ENCODE measurements at places on chromosomes 2 and 18. TPM values are rescaled to one million over a fixed set of nuclear protein-coding genes. Genes with fewer than 3 reads are reported as not detected.

DNA sequence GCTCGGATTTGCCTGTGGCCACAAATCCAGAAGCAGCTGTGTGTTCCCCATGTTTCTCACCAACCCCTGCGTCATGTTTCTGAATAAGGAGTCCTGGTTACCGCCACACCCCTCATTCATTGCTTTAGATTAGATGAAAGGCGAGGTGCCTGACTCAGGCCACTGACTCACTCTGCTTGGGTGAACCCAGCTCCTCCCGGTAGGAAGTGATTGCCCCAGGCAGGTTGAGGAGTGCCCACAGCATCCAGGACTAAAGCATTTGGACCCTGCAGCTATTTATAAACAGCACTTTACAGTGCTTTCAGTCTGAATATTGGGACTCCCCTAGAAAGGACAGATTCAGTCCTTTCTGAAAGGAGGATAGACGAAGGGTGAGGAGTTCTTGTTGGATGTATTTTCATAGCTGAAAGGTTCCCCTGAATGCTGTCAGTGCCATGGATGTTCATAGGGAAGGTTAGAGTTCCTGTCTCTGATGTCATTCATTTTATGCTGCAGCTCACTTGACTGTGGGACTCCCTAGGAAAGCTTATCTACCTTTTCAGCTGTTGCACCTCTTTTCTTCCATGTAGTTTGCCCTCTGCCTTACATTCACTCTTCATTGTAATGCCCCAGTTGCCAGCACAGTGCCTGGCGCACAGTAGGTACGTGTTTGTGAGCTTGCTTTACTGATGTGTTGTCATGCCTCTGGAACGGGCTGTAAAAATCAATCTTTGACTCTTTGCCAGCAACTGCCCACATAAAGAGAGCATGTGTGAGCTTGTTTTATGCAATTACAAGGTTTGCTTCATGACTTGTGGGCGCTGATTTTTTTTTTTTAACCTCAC, 14.9 kb downstream of the ITGA6 start:
- DNase-seq, result no peak

GRCh38 chr2:237637429-237638135, 10.2 kb downstream of the LRRFIP1 start:
- DNase-seq, result no peak

DNA sequence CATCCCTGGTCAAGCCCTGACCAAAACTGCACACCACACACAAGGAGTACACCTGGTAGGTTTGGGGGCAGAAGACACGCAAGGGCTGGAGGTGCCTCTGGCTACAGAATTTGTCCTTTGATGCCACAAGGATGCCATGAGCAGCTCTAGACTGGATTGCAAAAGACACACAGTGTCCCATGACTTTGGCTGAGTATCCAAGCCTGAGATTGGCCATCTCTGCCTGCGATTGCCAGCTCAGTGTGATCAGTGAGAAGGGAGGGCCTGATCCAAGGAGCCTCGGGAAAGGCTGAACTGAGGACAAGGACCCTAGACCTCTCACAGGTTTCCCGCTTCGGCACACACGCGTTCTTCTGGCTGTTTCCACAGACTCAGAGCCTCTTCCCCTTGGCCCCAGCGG, 60.0 kb upstream of the FOSL2 start:
- no peak for DNase-seq

GRCh38 chr2:191653667-191654391, 24.1 kb upstream of the NABP1 start:
- no peak for DNase-seq

DNA sequence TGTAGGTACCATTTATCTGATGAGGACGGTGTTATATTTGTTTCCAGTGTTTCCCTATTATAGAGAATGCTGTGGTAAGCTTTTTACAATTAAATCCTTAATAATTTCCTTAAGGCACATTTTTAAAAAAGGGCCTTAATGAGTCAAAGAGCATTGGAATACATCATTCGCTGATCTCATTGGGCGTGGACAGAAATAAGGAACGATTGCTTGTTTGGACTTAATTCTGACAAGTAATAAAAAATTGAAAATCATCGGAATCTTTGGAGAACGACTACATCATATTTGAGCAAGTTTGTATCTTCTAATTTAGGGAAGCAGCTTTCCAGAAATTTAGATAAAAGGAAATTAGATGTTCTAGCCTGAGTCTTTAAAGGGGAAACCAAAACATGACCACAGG, 11.3 kb downstream of the AGPS start:
- no peak for DNase-seq

- no peak for DNase-seq
Observed at GRCh38 chr2:157871415-157871814, 4.7 kb downstream of the ACVR1 start.

The AQP4 gene
- total RNA-seq, result 1.6 TPM

DNA sequence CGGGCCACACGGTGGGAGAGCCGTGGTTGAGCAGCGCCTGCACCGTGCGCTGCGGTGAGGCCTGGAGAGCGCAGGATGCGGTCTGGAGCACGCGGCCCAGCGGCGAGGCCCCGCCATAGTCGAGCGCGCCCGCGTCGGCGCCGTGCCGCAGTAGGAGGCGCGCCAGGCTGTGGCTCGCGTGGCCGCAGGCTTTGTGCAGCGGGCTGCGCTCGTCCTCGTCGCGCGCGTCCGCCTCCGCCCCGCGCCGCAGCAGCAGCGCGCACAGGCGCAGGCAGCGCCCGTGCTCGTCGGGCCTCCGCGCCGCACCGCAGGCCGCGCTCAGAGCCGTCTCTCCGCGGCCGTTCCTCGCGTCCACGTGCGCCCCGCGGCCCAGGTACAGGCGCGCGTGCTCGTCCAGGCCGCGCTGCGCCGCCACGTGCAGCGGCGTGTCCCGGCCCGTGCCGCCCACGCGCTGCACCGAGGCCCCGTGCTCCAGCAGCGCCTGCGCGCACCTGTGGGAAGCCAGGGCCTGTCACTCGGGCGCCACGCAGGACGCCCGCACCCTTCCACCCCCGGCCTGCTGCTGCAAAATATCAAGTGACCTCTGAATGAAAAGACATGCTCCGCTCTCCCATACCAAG, 46.3 kb upstream of the GBX2 start:
- peak; percentile 57 for DNase-seq

DNA sequence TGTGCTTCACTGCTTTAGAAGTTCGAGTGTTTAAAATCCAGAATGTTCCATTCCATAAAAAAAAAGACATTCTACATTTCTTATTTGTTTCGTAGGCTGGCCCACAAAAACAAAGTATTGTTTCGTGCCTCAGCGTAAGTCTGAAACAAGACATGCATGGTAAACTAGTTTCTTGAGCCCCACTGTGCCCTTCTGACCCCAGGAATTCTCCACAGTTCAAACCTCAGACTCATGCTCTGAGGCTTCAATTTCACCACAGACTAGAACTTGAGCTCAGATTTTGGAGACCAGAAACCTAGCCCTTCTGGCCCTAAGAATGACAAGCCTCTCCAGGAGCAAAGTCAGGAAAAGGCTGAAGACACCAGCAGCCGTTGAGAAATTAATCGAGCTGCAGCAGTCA, 151.5 kb downstream of the SLC8A1 start:
- DNase-seq, result no peak

The CACNB4 gene
- total RNA-seq, result 5.6 TPM

DNA sequence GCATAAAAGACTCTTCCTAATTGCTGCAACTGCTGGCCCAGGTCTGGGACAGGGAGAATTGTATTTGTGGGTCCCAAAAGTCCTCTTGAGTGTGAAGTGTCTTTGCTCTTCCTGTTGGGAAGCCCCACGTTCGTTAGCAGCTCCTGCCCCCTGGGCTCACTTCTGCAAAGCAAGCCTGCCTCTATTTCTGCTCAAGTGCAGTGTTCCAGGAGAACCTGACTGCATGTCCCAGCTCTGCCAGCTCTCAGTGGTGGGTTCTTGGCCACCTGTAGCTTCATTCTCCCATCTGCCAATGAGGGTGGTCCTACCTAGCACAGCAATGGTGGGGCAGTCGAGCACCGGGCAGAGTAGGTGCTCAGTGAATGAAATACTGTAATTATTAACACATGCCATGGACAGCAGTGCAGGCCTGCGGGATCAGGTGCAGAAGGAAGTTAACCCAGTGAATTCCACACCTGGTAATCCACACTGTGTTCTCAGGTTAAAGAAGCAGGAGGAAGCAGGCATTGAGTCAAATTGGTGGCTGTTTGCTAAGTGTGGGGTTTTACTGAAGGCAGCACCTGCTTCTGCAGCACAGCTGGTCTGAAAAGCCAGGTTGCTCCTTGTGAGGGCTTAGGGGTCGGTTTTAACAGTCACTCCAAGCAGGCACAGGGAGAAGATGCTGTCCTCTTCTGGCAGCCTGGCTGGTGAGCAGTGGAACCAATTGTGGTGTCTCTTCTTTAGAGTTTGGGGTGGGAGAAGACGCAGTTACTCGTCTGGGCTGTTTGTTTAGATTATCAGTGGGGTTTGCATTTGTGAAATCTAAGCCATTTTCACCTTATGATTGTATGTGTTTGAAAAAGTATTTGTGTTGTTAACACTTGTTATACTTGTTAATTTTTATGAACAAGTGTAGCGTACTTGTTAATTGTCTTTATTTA, 54.3 kb downstream of the DGKD start:
- no peak for DNase-seq

GRCh38 chr2:196160101-196160500, 11.3 kb downstream of the STK17B start:
- DNase-seq, result no peak

The RAX gene
- not detected for total RNA-seq
